Large intestine (tissue), 12 donors: ENCODE measurements at places on chromosomes 3 and 15. TPM values are rescaled to one million over a fixed set of nuclear protein-coding genes. Genes with fewer than 3 reads are reported as not detected.
A peak's percentile ranks its signal among the peaks of the same experiment; 100 is the strongest.

DNA sequence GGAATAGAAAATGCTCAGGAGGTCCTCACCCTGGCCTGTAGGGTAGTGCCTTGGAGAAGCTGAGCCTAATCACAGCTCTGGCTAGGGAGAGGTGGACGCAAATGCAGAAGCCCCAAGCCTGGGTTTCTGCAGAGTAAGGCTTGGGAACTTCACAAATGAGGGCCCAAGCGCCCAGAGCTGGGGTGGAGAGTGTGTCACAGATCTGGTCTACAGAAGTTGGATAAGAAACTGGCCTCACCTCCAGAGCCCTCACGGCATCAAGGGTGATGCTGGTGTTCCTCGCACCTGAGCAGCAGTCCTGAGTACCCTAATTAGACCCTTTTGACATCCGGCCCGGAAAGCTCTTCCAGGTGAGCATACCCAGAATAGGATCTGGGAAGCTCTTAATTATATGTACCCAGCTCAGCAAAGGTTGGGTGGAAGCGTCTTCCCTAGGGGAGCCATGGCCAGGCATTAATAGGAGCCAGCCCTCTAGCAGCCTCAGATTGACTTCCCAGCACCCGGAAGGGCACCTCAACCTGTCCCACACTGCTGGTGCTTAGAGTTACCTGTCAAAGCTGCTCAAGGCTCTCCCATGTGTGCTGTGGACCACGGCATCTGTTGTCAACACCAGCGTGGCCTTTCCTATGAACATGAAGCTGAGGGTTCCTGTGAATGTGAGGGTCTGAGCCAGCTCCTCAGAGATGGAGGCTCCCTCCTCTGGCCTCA lies 31.8 kb downstream of the RBM5 start:
- H3K36me3 ChIP-seq, result peaks cover 54% of the 10 kb centered on the region
- H3K27me3 ChIP-seq, result peaks cover 2% of the 10 kb centered on the region
- DNase-seq, result no peak
- H3K4me1 ChIP-seq, result peaks cover 18% of the 10 kb centered on the region

DNA sequence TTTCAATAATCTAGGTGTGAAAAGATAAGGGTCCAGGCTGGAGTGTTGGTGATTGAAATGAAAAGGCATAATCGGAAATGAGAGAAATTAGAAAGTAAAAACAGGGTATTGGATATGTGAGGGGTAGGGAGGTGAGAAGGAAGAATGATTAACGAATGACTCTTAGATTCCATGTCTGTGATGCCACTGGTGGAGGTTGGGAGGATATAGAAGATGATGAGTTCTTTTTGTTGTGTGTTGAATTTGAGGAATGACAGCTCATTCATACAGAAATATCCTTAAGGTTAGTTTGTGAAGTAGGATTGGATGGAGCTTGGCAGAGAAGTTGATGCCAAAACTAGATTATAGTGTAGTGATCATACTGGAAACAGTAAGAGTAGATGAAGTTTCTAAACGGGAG lies 72.2 kb upstream of the CCNL1 start:
- H3K27ac ChIP-seq, result no peak overlapping the region
- DNase-seq, result no peak

DNA sequence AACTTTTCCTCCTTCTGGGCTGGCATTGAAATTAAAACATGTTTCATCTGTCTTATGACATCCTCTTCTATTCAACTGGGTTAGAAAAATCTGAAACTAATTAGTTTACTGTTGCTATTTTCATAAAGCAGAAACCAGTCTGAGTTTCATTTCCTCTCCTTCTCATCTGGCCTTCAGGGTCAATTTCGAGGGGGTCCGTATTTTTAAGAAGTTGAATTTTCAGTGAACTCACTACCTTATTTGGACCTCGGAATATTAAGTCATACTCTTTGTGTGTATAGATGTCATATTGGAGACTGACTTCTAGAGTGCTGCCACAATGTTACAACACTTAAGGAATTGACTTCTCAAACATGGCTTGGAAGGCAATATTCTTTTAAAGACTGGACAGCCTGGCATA lies 485.9 kb downstream of the SQOR start:
- no peak overlapping the region for H3K27ac ChIP-seq
- H3K36me3 ChIP-seq, result no peaks in the 10 kb centered on the region
- H3K4me3 ChIP-seq, result no peak overlapping the region
- H3K27me3 ChIP-seq, result no peaks in the 10 kb centered on the region

Gene ABHD6
- polyA plus RNA-seq, result 33.8 TPM

Gene SEC22C
- polyA plus RNA-seq, result 49.2 TPM

GRCh38 chr3:159232966-159233365 lies 431.1 kb downstream of the MFSD1 start:
- no peak overlapping the region for H3K27ac ChIP-seq
- H3K27me3 ChIP-seq, result no peaks in the 10 kb centered on the region
- H3K4me1 ChIP-seq, result no peaks in the 10 kb centered on the region

GRCh38 chr3:153313302-153313965 lies 151.4 kb downstream of the RAP2B start:
- no peaks in the 10 kb centered on the region for H3K27me3 ChIP-seq
- no peaks in the 10 kb centered on the region for H3K4me1 ChIP-seq
- DNase-seq, result no peak

Gene PARP15
- 1.5 TPM for polyA plus RNA-seq

Gene TYRO3
- 36.6 TPM for polyA plus RNA-seq

GRCh38 chr3:149382101-149382467 lies 4.6 kb upstream of the TM4SF1 start:
- H3K36me3 ChIP-seq, result no peaks in the 10 kb centered on the region
- no peaks in the 10 kb centered on the region for H3K27me3 ChIP-seq
- H3K4me1 ChIP-seq, result peaks cover 46% of the 10 kb centered on the region
- DNase-seq, result no peak
- H3K4me3 ChIP-seq, result no peak overlapping the region

Gene NR2E3
- polyA plus RNA-seq, result 0.54 TPM

Gene KLF15
- polyA plus RNA-seq, result 1.4 TPM

DNA sequence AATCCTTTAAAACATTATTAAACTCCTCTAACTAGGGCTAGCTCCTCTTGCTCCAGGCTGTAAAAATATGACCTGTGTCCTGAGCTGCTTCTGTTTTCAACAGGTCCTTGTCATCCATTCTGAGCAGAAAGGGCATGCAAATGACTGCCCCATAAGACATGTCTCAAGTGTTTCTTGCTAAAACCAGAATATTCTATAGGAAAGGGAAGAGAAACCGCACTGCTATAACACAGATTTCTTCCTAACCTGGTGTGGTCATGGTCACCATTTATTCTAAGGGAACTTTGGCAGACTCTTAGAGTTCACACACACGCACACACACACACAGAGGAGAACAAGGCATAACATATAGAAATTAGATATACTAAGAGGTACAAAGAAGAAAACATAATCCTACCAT lies 34.2 kb upstream of the B3GNT5 start:
- H3K27ac ChIP-seq, result no peak overlapping the region
- no peaks in the 10 kb centered on the region for H3K36me3 ChIP-seq
- H3K4me1 ChIP-seq, result peaks cover 40% of the 10 kb centered on the region
- no peak for DNase-seq

GRCh38 chr15:92097474-92098178 lies 244.1 kb downstream of the SLCO3A1 start:
- H3K4me3 ChIP-seq, result no peak overlapping the region
- peaks cover 2% of the 10 kb centered on the region for H3K27me3 ChIP-seq
- no peak overlapping the region for H3K27ac ChIP-seq
- peak; percentile 54 for DNase-seq

- no peak for DNase-seq
- H3K27ac ChIP-seq, result no peak overlapping the region
- no peaks in the 10 kb centered on the region for H3K4me1 ChIP-seq
- H3K36me3 ChIP-seq, result no peaks in the 10 kb centered on the region
- no peaks in the 10 kb centered on the region for H3K27me3 ChIP-seq
Observed at GRCh38 chr3:6142707-6143106, 718.2 kb upstream of the GRM7 start.

DNA sequence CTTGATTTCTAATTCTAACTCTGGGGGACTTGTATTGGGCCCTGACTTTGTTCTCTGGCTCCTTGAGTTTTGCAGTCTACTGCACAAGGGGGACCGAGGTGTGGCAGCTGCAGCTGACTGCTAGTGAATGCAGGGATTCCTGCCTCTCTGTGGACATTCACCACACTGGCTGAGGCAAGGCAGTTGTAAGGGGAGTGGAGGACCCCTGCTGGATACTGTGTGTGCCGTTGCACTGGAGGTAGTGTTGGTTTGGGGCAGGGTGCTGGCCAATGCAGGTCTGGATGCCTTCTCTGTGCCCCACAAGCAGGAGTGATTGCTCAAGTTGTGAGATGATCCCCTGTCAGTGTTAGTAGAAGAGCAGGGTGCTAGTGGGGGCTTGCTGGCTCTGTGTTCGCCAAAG lies 626.1 kb downstream of the SQOR start:
- H3K4me3 ChIP-seq, result no peak overlapping the region
- DNase-seq, result no peak
- no peaks in the 10 kb centered on the region for H3K36me3 ChIP-seq
- H3K27ac ChIP-seq, result no peak overlapping the region
- H3K27me3 ChIP-seq, result no peaks in the 10 kb centered on the region

Gene STARD5
- polyA plus RNA-seq, result 31.2 TPM

Gene SPESP1
- 2.3 TPM for polyA plus RNA-seq

Gene IL12A
- polyA plus RNA-seq, result 2.8 TPM

DNA sequence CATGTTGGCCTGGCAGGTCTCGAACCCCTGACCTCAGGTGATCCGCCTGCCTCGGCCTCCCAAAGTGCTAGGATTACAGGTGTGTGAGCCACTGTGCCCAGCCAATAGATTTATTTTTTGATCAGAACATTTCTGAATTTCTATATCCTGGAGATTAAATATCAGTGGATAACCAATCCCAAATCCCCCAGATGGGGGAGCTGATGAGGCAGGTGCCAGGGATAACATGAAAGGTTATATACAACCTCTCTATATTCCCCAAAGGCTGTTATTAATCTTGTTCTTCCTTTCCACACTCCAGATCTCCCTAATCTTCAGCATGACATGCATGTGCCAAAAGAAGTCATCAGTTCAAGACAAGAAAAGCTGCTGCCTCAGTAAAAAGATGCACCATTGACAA lies 112.3 kb downstream of the WDR76 start:
- no peaks in the 10 kb centered on the region for H3K4me1 ChIP-seq
- no peaks in the 10 kb centered on the region for H3K27me3 ChIP-seq
- no peak for DNase-seq
- H3K27ac ChIP-seq, result no peak overlapping the region

DNA sequence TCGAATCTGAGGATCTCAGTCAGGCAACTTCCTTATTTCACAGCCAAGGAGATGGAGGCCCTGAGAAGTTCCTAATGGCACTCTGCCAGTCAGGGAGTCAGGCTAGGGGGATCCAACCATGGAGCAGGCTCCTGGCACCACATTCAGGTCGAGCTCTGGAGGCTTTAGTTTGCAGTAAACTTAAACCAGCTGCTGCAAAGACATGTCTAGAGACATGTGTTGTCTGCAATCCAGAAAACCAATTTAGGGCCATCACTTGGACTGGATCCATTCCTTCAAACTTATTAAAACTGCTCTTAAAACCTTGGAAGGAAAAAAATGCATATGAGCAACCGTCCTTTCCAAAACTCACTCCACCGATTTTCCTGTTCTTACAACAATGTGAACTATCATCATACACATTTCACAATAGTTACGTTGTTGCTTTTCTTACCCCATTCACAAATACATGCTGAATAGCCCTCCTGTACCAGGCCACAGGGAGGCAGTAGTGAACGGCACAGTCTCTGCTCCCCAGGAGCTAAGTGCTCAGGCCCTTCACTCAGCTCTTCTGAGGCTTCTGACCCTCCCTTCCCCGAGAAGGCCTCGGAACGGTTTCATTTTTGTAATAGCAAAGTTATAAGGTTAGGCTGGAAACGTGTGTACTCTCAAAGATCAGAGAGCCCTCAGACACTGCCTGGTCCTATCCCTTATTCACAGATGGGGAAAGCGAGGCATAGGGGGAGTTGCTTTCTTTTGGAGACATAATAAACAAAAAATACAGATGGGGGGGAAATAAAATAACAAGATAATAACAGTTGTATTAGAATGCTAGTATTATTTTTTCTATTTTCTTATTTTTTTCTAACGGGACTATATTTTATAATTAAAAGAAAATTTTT lies 20.1 kb downstream of the RFT1 start:
- no peak overlapping the region for H3K27ac ChIP-seq
- H3K4me1 ChIP-seq, result no peaks in the 10 kb centered on the region
- peak; percentile 56 for DNase-seq
- no peaks in the 10 kb centered on the region for H3K27me3 ChIP-seq
- no peak overlapping the region for H3K4me3 ChIP-seq

GRCh38 chr3:141769221-141769894 lies 6.2 kb downstream of the GRK7 start:
- H3K36me3 ChIP-seq, result no peaks in the 10 kb centered on the region
- H3K27me3 ChIP-seq, result no peaks in the 10 kb centered on the region
- no peak for DNase-seq
- no peak overlapping the region for H3K4me3 ChIP-seq
- no peak overlapping the region for H3K27ac ChIP-seq

GRCh38 chr15:65032801-65033537 lies 3.5 kb upstream of the MTFMT start:
- no peaks in the 10 kb centered on the region for H3K27me3 ChIP-seq
- peak overlapping the region; percentile 31 for H3K27ac ChIP-seq
- no peaks in the 10 kb centered on the region for H3K36me3 ChIP-seq
- DNase-seq, result peak; percentile 76
- no peak overlapping the region for H3K4me3 ChIP-seq
- H3K4me1 ChIP-seq, result peaks cover 43% of the 10 kb centered on the region

- no peak for DNase-seq
- no peak overlapping the region for H3K27ac ChIP-seq
- H3K36me3 ChIP-seq, result no peaks in the 10 kb centered on the region
- no peaks in the 10 kb centered on the region for H3K27me3 ChIP-seq
- no peak overlapping the region for H3K4me3 ChIP-seq
- no peaks in the 10 kb centered on the region for H3K4me1 ChIP-seq
Observed at GRCh38 chr3:33795856-33796536, 2.4 kb upstream of the PDCD6IP start.

DNA sequence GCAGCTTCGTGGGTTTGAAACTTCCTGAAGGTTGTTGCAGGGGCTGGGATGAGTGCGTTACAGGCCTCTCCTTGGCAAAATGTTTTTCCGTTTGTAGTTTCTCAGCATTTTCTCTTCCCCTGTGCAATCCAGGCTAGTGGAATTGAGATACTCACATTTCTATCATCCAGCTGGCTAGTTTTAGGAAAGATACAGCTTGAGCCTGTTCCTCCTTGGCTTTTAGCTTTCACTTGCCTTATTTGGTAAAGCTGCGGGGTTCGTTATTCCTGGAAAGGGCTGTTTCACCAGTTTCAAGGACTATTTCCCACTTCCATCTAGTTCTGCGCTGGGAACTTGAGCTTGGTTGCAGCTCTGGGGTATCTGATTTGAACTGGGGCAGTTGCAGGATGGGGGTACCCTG lies 90.3 kb downstream of the ITPR1 start:
- H3K4me1 ChIP-seq, result no peaks in the 10 kb centered on the region
- H3K27ac ChIP-seq, result peak overlapping the region; percentile 65
- no peak overlapping the region for H3K4me3 ChIP-seq
- no peaks in the 10 kb centered on the region for H3K36me3 ChIP-seq
- DNase-seq, result no peak

Gene RBM5
- polyA plus RNA-seq, result 272 TPM

- no peak overlapping the region for H3K4me3 ChIP-seq
- H3K4me1 ChIP-seq, result no peaks in the 10 kb centered on the region
- H3K27me3 ChIP-seq, result no peaks in the 10 kb centered on the region
- H3K36me3 ChIP-seq, result no peaks in the 10 kb centered on the region
- no peak for DNase-seq
Observed at GRCh38 chr3:178381555-178381954, 154.7 kb upstream of the KCNMB2 start.

- no peak overlapping the region for H3K27ac ChIP-seq
- H3K4me3 ChIP-seq, result no peak overlapping the region
- peak; percentile 21 for DNase-seq
- no peaks in the 10 kb centered on the region for H3K4me1 ChIP-seq
Observed at GRCh38 chr3:179671747-179672242, 19.0 kb downstream of the USP13 start.

- peaks cover 4% of the 10 kb centered on the region for H3K4me1 ChIP-seq
- no peak overlapping the region for H3K4me3 ChIP-seq
- DNase-seq, result no peak
- H3K27ac ChIP-seq, result no peak overlapping the region
Observed at GRCh38 chr3:49996016-49996415, 56.1 kb downstream of the RBM6 start.

Gene GOLGA8K
- 1.6 TPM for polyA plus RNA-seq
